ENCODE measurements at places on chromosomes 4 and X.
A peak's percentile ranks its signal among the peaks of the same experiment; 100 is the strongest.

DNA sequence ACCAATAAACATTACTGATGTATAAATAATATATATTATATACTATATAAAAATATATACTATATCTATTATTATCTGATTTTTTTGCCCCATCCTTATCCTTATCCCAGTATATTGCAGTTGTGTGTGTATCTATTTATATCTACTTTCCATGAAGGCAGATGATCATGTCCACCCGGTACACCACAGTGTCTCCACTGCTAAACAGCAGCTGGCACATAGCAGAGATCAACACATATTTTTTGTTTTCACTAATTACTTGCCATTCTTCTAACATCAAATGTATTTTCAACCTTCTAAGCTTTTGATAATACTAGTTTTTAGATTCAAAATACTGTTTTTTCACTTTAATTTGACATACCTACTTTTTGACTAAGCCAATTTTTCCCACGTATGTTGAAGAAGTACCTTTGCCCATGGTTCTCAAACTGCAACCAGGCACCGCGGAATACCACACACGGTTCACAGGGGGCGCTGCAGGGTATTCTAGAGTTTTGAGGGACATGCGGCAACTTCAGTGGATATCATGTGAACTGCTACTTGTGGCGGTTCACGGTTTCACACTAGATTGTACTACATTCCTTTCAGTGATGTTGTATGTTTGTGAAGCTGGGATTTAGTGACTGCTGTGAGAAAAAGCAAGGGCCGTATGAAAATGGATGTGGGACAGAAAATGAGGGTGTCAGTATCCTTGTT lies 182.5 kb upstream of the NPY2R start:
- no peak for DNase-seq

- DNase-seq = no peak
Observed at GRCh38 chr4:155530857-155531256, 135.8 kb upstream of the GUCY1A1 start.

GRCh38 chr4:184114431-184114830 lies 103.2 kb downstream of the ENPP6 start:
- no peak for DNase-seq

GRCh38 chr4:4893721-4894120 lies 34.3 kb downstream of the MSX1 start:
- DNase-seq = no peak

DNA sequence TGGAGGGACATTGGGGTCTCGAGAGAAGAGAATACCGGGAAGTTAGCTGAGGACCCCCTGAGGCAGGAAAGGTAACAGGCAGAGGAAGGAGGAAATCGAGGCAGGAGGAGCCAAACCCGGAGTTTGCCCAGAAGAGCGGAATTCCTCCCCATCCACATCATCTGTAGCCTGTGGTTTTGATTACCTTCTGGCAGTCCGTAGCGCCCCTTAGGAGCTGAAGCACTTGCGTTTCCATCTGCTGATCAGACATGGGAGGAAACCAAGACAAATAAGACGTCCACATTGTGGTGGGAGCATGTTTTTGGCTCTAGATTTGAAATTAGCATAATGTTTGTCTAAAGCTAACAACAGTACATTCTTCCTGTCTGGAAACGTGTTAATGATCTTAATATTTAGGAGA lies 26.8 kb upstream of the HMX1 start:
- no peak for DNase-seq

GRCh38 chrX:15998350-15998749 lies 125.0 kb upstream of the GRPR start:
- no peak for DNase-seq

- DNase-seq = no peak
Observed at GRCh38 chr4:6134612-6135220, 65.6 kb downstream of the JAKMIP1 start.

- DNase-seq = no peak
Observed at GRCh38 chr4:154305616-154306015, 186.0 kb downstream of the DCHS2 start.

- no peak for DNase-seq
Observed at GRCh38 chrX:20197641-20198210, 56.1 kb upstream of the EIF1AX start.

DNA sequence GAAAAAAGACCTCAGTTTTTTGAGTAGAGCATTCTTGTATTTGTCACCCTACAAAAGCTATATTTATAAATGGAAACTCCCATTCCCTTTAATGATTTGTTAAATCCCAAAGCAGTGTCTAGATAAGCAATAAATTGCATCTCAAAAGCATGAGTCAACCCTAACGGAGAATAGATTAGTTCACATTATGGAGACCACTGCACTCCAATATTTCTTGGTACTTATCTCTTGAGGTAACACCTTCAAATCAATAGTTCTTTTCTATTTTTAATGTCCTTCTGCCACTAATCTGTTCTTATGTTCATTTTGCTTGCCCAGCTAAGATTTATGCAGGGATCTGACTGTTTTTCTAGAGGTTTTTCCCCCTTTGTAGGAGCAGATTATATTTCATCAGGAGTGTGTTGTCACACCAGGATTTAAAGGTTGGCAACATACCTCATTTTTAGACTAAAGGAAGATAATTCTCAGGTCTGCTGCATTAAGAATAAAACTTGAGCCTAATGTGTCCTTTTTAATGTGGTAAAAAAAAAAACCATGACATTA lies 91.4 kb upstream of the ADGRG2 start:
- DNase-seq = no peak

DNA sequence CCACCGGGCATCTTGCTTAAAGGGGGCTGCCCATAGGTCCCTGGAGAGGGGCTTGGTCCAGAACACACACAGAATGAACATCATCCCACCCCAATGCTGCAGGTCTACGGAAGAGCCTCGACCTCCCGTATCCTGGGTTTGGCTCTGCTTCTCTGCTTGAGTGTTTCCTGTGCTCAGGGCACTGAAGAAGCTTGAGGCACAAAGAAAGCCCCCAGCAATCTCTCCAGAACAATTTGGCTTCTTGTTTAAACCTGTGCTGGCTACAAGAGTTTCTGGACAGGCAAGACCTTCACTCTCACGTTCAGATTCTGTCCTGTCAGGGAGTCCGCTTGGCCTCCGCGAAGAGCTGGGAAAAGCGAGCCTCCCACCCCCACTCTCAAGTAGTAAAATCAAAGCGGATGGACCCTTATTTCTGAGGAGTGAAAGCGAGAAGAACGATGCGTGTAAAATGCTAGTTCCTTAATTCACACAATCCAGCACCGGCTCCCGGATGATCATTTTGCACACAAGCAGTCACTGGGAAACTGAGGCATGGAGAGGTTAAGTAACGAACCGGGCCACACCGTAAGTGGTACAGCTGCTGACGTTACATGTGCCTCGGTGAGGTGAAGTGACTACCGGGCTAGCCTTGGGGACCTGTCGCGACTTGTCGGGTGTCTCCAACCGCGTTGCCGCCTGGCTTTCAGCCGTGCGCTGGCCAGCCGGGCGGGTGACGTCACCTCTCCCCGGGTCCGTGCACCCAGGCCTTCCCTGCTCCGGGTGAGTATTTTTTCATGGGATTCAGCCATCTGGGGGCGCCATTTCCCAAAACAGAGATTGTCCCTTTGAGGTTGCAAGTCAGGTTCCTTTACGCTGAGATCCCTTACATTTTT lies 3.1 kb upstream of the SFRP2 start:
- peak; percentile 11 for DNase-seq

GRCh38 chr4:128775477-128775876 lies 34.0 kb upstream of the JADE1 start:
- DNase-seq = no peak

- DNase-seq = no peak
Observed at GRCh38 chr4:57652779-57653178, 542.6 kb upstream of the IGFBP7 start.

GRCh38 chrX:155108427-155108826 lies 37.1 kb downstream of the BRCC3 start:
- DNase-seq = no peak

- no peak for DNase-seq
Observed at GRCh38 chr4:120902925-120903324, 19.6 kb downstream of the PRDM5 start.

- DNase-seq = no peak
Observed at GRCh38 chr4:174654634-174655033, 132.3 kb upstream of the HPGD start.

GRCh38 chr4:4641254-4641653 lies 99.4 kb upstream of the STX18 start:
- no peak for DNase-seq

GRCh38 chr4:107519053-107519452 lies 201.0 kb downstream of the PAPSS1 start:
- peak; percentile 7 for DNase-seq

GRCh38 chr4:13829457-13829856 lies 201.9 kb upstream of the BOD1L1 start:
- no peak for DNase-seq

DNA sequence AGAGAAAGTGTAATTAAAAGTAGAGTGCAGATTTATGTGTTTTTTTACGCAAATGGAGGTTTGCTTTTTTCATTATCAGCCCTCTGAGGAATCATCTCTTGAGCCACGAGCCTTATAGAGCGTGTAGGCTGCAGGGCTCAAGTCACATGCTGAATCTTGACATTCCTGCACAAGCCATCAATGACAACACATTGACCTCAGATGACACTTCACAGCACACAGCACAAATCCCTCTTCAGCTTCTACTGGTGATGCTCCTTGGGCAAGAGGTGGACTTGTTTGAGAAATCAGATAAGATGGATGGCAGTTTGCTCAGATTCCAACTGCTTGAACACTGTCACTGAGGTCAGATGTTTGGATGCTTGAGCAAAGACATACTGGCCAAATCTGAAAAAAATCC lies 250.6 kb downstream of the SNCA start:
- DNase-seq = no peak

DNA sequence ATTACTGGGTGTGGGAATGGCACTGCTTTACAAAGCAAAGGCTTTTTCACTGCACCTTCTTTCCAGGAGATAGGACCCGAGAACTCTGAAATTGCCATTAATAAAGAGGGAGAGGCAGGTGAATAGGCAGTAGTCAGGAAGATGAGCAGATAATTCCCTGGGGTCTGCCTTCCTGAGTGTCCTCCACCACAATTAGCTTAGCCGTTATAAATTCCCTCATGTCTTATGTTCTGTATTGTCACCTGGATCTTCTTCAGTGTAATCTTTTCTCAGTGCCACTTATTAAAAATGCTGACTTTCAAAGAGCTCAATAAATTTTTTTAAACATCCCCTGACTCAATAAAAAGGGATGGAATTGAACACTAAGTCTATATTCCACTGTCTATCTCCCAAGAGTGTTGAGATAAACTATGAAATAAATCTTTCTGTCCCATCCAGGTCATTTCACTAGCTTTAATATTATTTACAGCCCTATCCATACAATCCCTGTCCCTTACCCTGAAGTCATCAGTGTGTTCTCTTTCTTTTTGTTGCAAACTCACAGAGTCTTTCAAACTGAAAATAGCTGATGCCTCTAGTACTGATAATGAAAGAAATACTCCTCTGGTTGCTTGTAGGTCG lies 272.2 kb upstream of the NRK start:
- no peak for DNase-seq

GRCh38 chr4:101952985-101953384 lies 162.5 kb downstream of the BANK1 start:
- no peak for DNase-seq

DNA sequence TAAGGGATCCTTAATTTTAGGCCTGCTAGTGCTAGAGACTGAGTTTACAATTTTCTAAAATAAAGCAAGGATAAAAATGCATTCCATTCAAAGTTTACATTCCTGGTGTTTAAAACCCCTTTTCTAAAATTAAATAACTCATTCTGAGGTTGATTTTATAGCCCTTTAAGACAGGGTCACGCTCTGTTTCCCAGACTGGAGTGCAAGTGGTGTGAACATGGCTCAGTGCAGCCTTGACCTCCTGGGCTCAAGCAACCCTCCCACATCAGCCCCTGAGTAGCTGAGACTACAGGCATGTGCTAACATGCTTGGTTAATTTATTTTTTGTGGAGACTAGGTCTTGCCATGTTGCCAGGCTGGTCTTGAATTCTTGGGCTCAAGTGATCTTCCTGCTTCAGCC lies 6.8 kb upstream of the CDKL2 start:
- no peak for DNase-seq

GRCh38 chrX:42123369-42123768 lies 200.0 kb upstream of the CASK start:
- no peak for DNase-seq

DNA sequence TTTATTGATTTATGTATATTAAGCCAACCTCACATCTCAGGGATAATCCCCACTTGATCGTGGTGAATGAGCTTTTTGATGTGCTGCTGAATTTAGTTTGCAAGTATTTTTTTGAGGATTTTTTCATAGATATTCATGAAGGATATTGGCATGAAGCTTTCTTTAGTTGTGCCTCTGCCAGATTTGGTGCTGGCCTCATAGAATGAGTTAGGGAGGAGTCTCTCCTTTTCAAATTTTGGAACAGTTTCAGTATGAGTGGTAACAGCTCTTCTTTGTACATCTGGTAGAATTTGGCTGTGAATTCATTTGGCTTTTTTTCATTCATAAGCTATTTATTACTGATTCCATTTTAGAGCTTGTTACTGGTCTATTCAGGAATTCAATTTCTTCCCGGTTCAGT lies 197.2 kb upstream of the NDST4 start:
- no peak for DNase-seq

GRCh38 chr4:184807797-184808712 lies 17.7 kb downstream of the ACSL1 start:
- peak; percentile 5 for DNase-seq

- no peak for DNase-seq
Observed at GRCh38 chr4:155073852-155074251, 134.6 kb upstream of the NPY2R start.

DNA sequence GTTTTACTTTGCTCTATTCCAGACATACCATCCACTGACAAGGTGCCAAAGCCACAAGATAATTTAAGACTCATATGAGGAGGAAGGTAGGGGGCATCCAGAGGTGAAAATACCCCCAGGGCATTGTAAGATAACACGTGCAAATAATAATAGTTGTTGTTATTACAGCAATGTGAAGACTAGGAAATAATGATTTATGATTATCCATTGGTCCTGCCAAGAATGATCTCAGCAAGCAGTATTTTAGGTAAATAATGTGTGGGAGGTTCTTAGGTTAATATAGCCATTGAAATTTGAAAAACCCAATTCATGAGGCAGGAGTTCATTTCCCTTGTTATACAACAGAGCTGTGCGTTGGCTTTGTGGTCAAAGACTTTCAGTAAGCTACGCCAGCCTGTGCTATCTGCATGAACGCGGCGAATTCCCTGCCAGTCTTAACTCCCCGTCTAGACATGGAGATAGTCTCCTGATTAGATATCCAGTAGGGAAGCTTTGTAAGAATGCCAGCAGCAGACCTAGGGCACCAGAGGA lies 47.2 kb upstream of the MXRA5 start:
- DNase-seq = no peak

- no peak for DNase-seq
Observed at GRCh38 chrX:140440876-140441275, 64.0 kb downstream of the SOX3 start.

- no peak for DNase-seq
Observed at GRCh38 chr4:24319387-24319786, 265.0 kb downstream of the DHX15 start.

- no peak for DNase-seq
Observed at GRCh38 chr4:24568425-24568824, 15.9 kb downstream of the DHX15 start.

DNA sequence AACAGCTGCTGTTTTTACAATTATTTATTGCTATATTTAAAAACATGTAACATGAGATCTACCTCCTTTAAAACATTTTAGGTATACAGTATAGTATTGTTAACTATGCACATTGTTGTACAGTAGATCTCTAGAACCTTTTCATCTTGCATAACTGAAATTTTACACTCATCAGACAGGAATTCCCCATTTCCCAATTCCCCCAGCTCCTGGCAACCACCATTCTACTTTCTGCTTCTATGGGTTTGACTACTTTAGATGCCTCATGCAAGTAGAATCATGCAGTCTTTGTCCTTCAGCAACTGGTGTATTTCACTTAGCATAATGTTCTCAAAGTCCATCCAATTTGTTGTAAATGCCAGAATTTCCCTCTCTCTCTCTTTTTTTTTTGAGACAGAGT lies 9.7 kb upstream of the LSM6 start:
- DNase-seq = no peak
